ENCODE measurements at places on chromosomes 3 and 15.

DNA sequence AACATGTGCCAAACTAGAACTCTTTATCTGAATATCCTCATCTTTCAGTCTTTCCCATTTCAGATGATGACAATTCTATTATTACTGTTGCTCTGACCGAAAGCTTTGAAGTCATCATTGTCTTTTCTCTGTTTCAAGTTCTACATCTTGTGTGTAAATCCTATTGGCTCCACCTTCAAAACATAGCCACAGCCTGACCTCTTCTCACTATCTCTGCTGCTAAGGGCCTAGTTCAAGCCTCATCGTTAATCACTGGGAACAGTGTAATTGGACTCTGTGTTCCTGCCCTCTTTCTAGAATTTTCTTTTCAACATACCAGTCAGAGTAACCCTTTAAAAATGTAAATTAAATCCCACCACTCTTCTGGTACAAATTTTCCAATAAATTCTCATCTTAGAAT lies 105.1 kb downstream of the OXSM start:
- DNase-seq, result no peak

DNA sequence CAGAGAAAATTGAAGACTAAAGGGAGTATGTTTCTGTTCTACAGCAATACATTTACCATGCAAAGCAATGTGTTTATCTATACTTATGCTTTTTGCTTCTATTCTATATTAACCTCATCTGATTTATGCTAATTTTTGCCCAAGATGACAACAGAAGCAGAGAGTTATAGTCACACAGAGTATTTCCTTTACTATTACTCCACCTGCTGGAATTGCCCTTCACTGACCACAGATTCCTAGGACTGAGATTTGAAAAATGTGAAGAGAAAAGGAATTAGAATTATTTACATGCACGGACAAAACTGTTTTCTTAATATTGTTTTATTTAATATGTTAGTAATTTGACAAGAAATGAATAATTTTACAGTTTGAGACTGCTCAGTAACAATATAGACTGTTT lies 745.6 kb downstream of the VGLL3 start:
- DNase-seq, result peak; percentile 2

DNA sequence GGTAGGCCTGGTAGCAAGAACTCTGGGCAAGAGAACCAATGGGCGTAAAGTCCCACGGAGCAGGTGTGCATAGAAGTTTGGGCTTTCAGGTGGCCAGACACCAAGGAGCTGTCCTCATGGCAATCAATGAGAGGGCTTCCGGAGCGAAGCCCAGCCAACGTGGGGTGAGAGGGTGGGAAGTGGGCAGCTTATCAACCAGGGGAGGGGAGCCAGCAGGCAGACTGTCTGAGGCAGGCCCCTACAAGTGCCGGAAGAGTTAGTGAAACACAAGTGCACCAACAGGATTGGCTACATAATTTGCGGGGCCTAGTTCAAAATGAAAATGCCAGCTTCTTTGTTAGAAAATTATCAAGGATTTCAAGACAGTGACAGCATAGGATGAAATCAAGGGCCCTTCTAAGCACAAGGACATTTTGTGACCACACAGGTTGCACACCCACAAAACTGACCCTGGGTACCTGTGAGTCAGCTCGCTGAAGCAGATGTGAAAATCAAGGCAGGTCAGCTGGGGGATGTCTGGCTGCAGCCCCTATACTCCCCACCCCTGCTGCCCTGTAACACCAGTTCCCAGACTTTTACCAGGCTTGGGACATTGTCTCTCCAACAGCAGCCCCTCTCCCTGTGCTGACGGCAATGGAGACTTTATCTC lies 102.1 kb upstream of the ETV5 start:
- DNase-seq, result no peak

DNA sequence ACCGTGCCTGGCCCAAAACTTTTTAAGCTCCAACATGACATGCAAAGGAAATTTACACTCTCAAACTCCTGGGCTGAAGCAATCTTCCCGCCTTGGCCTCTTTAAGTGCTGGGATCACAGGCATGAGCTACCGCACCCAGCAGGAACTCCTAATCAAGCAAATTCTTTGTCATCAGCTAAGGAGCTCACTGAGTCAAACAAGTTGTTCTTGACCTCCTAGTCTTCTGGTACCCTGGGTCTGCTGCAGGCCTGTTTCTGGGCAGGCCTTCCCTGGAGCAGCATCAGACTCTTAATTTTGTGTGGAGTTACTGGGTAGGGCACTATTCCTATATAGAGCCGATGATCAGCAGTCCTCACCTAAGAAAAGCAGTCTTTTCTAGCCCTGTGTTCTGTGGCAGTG lies 68.4 kb upstream of the FLNB start:
- DNase-seq, result no peak

GRCh38 chr15:75123395-75123794 lies 78.3 kb upstream of the C15orf39 start:
- no peak for DNase-seq
